ENCODE measurements at places on chromosomes 6 and 20.

- no peak for DNase-seq
Observed at GRCh38 chr6:158043008-158043407, 61.3 kb downstream of the SYNJ2 start.

- DNase-seq = no peak
Observed at GRCh38 chr6:165702669-165703068, 39.6 kb upstream of the PDE10A start.

DNA sequence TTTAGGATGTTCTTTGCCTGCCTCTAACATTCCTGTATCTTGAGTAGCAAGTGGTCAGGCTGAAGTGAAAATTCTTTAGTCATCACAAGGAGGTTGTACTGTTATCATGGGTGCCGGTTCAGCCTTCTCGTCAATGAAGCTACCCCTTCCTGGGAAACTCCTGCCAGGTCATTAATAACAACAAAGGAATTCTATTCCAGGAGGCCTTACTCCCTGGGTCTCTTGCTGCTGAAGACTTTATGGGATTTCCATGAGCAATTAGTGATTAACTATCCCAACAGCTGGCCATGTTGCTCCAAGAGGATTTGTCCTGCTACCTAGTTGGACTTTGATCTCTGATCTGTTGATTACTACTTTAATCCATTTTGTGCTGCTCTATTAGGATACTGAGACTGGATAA, 62.7 kb upstream of the ELOVL5 start:
- DNase-seq = no peak

DNA sequence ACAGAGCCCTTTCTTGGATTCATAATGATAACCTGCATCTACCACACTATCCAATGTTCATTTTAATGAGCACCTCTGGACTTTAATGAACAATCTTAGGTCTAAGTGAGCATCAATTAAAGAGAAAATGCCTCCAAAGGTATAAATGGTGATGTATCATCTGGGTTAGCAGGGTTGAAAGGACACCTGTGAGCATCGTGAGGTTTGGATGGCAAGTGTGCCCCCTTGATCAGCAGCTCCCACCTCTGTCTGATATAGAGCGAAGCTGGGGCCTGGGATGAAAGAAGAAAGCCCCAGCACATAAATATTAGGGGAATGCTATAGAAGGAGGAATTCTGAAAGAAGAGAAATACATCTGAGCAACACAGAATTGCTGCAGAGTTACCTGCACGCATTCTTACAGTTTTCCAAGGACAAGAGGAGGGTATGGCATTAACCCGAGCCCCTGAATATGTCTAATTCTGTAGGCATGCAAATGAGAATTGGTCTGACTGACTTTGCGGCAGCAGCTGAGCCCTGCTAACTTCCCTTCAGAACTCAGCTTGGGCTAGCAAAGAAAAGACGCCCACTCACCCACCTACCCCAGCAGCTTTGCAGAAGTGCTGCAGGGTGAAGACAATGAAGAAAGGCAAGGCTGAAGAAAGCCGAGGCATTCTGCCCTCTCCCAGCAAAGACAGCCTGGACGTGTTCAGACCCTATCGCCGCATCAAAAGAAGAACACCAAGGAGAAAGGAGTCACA, 136.2 kb downstream of the GMPR start:
- DNase-seq = no peak

DNA sequence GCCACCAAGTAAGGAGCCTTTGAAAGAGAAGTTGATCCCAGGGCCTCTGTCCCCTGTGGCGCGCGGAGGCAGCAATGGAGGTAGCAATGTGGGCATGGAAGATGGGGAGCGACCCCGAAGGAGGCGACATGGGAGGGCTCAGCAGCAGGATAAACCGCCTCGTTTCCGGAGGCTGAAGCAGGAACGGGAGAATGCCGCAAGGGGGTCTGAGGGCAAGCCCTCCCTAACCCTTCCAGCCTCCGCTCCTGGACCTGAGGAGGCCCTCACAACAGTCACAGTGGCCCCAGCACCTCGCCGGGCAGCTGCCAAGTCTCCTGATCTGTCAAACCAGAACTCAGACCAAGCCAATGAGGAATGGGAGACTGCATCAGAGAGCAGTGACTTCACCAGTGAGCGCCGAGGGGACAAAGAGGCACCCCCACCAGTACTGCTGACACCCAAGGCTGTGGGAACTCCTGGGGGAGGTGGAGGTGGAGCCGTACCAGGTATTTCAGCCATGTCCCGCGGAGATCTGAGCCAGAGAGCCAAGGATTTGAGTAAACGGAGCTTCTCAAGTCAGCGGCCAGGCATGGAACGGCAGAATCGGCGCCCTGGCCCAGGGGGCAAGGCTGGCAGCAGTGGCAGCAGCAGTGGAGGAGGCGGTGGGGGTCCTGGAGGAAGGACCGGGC, 11.9 kb downstream of the PRRC2A start:
- DNase-seq = no peak

DNA sequence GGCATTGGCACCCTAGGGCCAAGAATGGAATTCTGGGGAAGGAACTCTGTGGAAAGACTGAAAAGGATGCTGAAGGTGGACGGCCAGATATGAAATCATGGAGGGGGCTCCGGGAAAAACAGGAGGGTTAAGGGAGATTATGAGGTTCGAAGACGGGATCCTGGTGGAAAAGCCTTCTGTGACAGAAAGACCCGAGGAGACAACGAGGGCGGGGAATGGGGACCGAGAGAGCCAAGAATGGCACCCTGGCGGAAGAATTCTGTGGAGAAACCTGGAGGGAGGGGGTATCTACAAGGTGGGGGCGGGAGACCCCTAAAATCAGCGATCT, 426 bp downstream of the TRMT6 start:
- DNase-seq = no peak

- no peak for DNase-seq
Observed at GRCh38 chr6:135025775-135026174, 28.8 kb downstream of the HBS1L start.

GRCh38 chr6:136350914-136351313, 61.3 kb upstream of the BCLAF1 start:
- no peak for DNase-seq

DNA sequence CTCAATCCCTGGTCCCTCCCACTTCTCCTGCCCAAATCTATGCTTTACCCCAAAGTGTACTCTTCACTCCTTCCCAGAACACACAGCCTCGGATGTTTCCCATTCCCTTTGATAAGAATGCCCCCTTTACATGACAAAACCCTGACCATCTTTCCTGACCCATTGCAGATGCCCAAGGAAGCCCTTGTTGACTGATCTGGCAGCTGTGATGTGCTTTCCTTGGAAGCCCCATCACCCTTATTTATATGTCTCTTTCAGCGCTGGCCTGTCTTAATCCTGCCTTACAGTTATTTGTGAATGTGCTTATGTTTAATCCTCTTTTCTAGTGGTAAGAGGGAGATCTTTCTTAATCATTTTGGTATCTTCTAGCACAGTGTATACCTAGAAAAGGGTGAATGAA, 523.1 kb downstream of the CD83 start:
- no peak for DNase-seq

DNA sequence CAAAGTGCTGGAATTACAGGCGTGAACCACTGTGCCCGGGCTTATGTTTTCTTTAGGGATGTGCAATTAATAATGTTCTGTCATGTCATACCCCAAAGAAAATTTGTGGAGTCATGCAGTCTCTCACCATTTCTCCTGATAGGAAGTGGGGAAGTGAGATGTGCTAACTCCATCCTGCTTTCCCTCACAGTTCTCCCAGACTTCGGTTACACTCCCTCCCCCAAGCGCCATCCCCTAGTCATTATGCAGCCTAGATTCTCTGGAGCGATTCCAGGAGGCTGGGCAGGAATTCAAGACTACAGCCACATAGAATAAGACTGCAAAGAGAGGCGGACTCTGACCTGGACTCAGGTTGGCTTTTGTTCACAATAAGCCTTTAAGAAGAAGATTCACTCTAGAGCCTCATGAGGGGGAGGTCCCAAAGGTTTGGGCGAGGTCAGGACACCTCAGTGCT, 271.4 kb downstream of the ALDH8A1 start:
- DNase-seq = no peak

GRCh38 chr20:11919581-11919980, 1.9 kb downstream of the BTBD3 start:
- DNase-seq = no peak

DNA sequence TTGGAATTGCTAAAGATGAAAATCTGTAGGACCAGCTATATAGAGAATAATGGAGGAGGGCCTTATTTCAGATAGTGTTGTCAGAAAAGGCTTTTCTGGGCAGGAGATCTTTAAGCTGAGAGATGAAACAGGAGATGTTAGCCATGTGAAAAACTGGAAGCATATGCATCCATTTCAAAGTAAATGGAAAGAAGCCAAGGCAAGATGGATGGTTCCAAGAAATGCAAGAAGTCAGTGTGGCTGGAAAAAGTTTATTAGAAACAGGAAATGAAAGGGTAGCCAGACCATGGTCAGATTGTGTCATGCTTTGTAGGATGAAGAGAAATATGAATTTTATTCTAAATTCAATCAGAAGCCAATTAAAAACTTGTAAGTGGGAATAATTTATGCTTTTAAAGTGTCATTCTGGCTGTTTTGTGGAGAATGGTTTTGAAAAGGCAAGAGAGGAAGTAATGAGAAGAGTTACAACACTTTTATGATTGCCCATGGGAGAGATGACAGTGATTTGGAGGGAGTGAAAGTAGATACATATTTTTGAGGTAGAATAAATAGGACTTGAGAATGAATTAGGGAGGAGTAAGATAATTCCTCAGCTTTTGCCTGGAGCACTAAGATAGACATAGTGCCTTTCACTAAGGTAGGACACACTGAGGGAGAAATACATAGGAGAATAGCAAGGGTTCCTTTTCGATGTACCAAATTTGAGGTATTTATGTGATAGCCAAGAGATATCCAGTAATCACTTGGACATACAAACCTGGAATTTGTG, 620.1 kb downstream of the HTR1B start:
- DNase-seq = no peak

DNA sequence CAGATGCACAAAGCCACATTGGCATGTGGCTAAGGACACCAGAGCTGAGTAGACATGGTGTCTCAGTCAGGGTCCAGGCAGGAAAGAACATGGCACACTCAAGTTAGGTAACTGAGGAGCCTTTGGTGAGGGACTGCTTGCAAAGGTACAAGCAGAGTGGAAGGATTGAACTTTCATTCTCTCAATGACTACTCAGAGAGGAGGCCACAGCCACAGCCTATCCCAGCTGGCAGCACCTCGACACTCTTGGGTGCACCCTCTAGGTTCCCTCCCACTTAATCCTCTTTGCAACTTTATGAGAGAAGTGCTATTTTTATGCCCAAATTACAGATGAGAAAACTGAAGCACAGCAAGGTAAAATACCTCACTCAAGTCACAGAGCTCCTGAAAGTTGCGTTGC, 73.4 kb downstream of the ISM1 start:
- no peak for DNase-seq

DNA sequence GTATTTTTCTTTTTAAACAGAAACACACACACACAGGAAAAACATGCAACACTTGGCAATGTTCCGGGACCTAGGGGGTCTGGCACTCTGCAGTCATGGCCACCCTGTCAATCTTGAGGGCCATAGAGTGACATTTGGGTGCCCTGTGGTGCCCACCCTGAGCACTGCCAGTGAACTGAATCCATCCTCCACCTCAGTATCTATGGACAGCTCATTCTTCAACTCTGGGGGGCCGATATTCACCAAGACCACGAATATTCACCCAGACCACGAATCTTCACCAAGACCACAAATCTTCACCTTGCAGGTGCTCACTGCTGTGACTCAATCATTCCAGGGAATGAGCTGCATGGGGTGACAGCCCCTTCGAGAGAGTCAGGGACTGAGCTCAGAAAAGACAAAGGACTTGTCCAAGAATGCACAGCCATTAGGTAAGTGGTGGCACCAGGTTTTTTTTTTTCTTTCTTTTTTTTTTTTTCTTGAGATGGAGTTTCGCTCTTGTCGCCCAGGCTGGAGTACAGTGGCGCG, 19.1 kb downstream of the SNAI1 start:
- no peak for DNase-seq

GRCh38 chr6:25094726-25095125, 159.0 kb upstream of the RIPOR2 start:
- DNase-seq = no peak

- no peak for DNase-seq
Observed at GRCh38 chr6:45647341-45648261, 269.9 kb upstream of the SUPT3H start.

GRCh38 chr20:5171064-5171789, 44.4 kb downstream of the CDS2 start:
- no peak for DNase-seq

DNA sequence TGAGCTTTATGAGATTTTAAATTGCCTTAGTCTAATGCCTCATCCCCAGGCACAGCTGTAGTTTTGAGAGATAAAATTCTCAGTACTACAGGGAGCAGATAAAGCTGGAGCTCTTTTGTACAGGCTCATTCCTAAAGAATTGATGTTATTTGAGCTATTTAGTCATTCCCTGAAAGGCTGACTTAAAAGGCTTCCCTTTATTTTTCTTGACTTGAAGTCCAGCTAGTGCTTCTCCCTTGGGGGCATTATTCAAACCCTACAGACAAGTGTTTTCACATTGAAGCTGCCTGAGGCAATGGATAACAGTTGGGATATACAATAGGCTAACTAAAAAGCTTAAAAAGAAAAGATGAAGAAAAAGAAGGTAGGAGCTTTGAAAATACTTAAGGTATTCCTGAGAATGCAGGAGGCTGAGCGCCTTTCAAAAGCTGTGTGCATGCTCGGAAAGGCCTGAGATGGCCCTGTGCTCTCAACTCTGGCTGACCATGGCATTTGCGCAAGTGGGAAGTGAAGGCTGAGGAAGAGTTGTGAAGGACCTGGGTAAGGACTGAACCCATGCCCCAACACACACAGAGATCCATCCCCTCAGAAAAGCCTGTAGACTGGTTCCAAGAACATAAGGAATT, 315.1 kb downstream of the SMOC2 start:
- no peak for DNase-seq

- no peak for DNase-seq
Observed at GRCh38 chr6:5776706-5777390, 229.9 kb downstream of the NRN1 start.

GRCh38 chr6:25698631-25699030, 46.6 kb downstream of the SCGN start:
- DNase-seq = no peak

DNA sequence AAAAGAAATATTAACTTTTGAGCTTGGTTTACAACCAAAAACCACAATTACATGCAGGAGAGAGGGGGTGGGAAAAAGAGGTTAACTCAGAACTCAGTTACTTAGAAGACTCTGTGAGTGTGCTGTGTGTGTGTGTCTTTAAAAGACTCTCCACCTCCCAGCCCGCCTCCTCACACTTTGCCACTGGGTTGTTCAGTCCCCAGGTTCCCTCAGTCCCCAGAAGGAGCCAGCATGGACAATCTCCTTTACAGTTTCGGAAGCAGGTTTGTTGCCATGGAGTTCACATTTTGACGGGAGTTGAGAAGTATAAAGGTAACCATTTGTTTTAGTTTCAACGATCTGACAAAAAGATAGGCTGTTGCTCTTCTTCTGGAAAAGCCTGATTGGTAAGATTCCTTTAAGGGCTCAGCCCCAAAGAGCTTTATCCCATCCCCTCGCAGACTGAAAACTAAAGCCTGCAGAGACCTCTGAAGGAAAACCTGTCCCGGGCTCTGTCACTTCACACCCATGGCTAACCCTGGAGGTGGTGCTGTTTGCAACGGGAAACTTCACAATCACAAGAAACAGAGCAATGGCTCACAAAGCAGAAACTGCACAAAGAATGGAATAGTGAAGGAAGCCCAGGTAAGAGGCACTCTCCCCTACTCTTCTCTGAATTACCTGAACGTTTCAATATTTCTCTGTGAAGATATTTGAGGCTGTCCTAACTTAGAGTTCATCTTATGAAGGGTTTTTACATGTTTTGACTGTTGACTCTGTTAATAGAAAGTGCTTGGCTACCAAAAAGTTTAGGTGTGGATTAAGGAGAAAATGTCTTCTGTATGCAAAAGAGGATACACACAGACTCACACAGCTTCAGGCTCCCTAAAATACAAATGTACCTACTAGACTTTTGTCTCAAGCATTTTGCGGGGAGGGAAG, at the start of gene SPTLC3:
SPTLC3 (plus strand) TSS at position 212 of the 921 bp plus-strand sequence; CDS start at position 508, 296 bp downstream.
- DNase-seq = no peak

Data from CD4-positive, alpha-beta memory T cell (primary cell).